Esophagus squamous epithelium (tissue), 5 donors: ENCODE measurements at places on chromosomes 12 and 14. TPM values are rescaled to one million over a fixed set of nuclear protein-coding genes. Genes with fewer than 3 reads are reported as not detected.

Gene PKP2
- total RNA-seq, result 22.5 TPM

Gene KRT77
- not detected for total RNA-seq

Gene SLC7A8
- total RNA-seq, result 41.7 TPM

Gene CCDC197
- total RNA-seq, result not detected

Gene TMEM63C
- total RNA-seq, result 5.2 TPM

Gene RARG
- total RNA-seq, result 101 TPM

Gene PTGER2
- total RNA-seq, result 2.5 TPM

Gene MYF5
- not detected for total RNA-seq

Gene PLA2G1B
- total RNA-seq, result not detected

Gene ACIN1
- total RNA-seq, result 90.6 TPM

Gene MAX
- total RNA-seq, result 46.8 TPM

Gene CNTN1
- 8.0 TPM for total RNA-seq

Gene UBR7
- 29.6 TPM for total RNA-seq

Gene PTPRR
- 0.19 TPM for total RNA-seq

Gene UNC119B
- total RNA-seq, result 14.3 TPM

Gene CEBPE
- total RNA-seq, result not detected

Gene TAS2R19
- 1.2 TPM for total RNA-seq

Gene FOXM1
- total RNA-seq, result 5.9 TPM

Gene JDP2
- 41.8 TPM for total RNA-seq
